Mesangial cell (primary cell): ENCODE measurements at places on chromosomes 16 and 17. TPM values are rescaled to one million over a fixed set of nuclear protein-coding genes. Genes with fewer than 3 reads are reported as not detected.

EXOC3L1 gene
- 0.13 TPM in 1 of 2 replicates, not detected in the other for total RNA-seq

WNT9B gene
- 9.8 TPM in 1 of 2 replicates, not detected in the other for total RNA-seq

EPN3 gene
- total RNA-seq, result 0.33 and 0.76 TPM in 2 replicates

KRT36 gene
- not detected in 2 replicates for total RNA-seq

SLC6A2 gene
- not detected in 2 replicates for total RNA-seq

ZNF594 gene
- total RNA-seq, result 4.1 and 5.2 TPM in 2 replicates

MRM1 gene
- 5.5 and 11.1 TPM in 2 replicates for total RNA-seq

HIGD1B gene
- not detected in 2 replicates for total RNA-seq

ANKS4B gene
- total RNA-seq, result not detected in 2 replicates

C1QTNF1 gene
- total RNA-seq, result 8.0 and 16.9 TPM in 2 replicates

HS3ST6 gene
- not detected in 2 replicates for total RNA-seq

PRDM7 gene
- not detected in 2 replicates for total RNA-seq

DNAH2 gene
- total RNA-seq, result under 0.01 and 0.16 TPM in 2 replicates

CD300LB gene
- total RNA-seq, result not detected in 2 replicates

PLLP gene
- total RNA-seq, result 2.0 and 9.6 TPM in 2 replicates

IL34 gene
- under 0.01 and 2.2 TPM in 2 replicates for total RNA-seq

CNTNAP4 gene
- total RNA-seq, result not detected in 2 replicates

TP53TG3F gene
- not detected in 2 replicates for total RNA-seq

HSPB9 gene
- not detected in 2 replicates for total RNA-seq

SLC47A2 gene
- not detected in 2 replicates for total RNA-seq

VMO1 gene
- 1.1 TPM in 1 of 2 replicates, not detected in the other for total RNA-seq

FMNL1 gene
- 10.6 and 11.4 TPM in 2 replicates for total RNA-seq

GPR142 gene
- total RNA-seq, result not detected in 2 replicates

OR1F1 gene
- total RNA-seq, result not detected in 2 replicates

PIGW gene
- total RNA-seq, result 4.6 and 9.9 TPM in 2 replicates

MYH4 gene
- not detected in 2 replicates for total RNA-seq

CHST6 gene
- total RNA-seq, result 0.89 and 2.8 TPM in 2 replicates

LRRC46 gene
- total RNA-seq, result 0.16 TPM in 1 of 2 replicates, not detected in the other

CD79B gene
- 0.76 TPM in 1 of 2 replicates, not detected in the other for total RNA-seq

NHLRC4 gene
- total RNA-seq, result 0.65 and 2.0 TPM in 2 replicates

DNAAF1 gene
- not detected in 2 replicates for total RNA-seq

SENP3 gene
- 61.2 and 89.3 TPM in 2 replicates for total RNA-seq

UMOD gene
- total RNA-seq, result not detected in 2 replicates

C16orf74 gene
- 5.6 and 11.4 TPM in 2 replicates for total RNA-seq

TOX3 gene
- 0.65 and 1.0 TPM in 2 replicates for total RNA-seq

ZSCAN10 gene
- total RNA-seq, result not detected in 2 replicates

SLFN12 gene
- total RNA-seq, result 5.8 and 6.7 TPM in 2 replicates

CENPN gene
- total RNA-seq, result 5.1 and 35.2 TPM in 2 replicates

SKAP1 gene
- 0.33 and 0.51 TPM in 2 replicates for total RNA-seq

STX1B gene
- total RNA-seq, result 0.63 and 0.65 TPM in 2 replicates

ZNF200 gene
- total RNA-seq, result 4.6 and 4.9 TPM in 2 replicates

PLA2G10 gene
- not detected in 2 replicates for total RNA-seq

FOXC2 gene
- 30.0 and 42.9 TPM in 2 replicates for total RNA-seq

MYH2 gene
- under 0.01 TPM in 1 of 2 replicates, not detected in the other for total RNA-seq

TLCD2 gene
- total RNA-seq, result 1.3 and 4.6 TPM in 2 replicates

NRN1L gene
- total RNA-seq, result 1.5 TPM in 1 of 2 replicates, not detected in the other

CDK3 gene
- total RNA-seq, result 2.4 and 2.9 TPM in 2 replicates

ABAT gene
- total RNA-seq, result 2.8 and 3.9 TPM in 2 replicates

DYNLRB2 gene
- 1.3 TPM in 1 of 2 replicates, not detected in the other for total RNA-seq

C17orf107 gene
- 1.8 and 8.4 TPM in 2 replicates for total RNA-seq

TNFSF13 gene
- 0.81 and 4.7 TPM in 2 replicates for total RNA-seq
